NCI-H2081 (cell line): ENCODE measurements at places on chromosomes 16 and 17.

DNA sequence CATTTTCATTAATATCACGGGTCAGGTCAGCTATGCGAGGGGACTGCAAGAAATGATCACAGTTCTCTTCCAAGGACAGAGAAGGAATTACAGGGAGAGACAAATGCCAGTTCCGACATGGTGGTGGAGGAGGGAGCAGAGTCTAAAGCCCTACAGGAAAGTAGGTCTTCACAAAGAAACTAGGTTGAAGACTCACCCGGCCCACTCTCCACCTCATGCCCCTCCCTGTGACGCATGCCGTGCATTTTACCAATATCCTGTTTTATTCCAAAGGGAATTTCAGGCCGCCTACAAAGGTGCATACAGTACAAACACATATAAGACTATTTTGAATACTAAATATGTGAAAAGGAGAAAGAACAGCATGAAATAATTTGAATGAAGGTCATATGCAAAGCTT lies 56.8 kb downstream of the CDH11 start:
- DNase-seq, result no peak

- no peak for DNase-seq
Observed at GRCh38 chr17:2937331-2938003, 125.9 kb downstream of the OR1D5 start.

DNA sequence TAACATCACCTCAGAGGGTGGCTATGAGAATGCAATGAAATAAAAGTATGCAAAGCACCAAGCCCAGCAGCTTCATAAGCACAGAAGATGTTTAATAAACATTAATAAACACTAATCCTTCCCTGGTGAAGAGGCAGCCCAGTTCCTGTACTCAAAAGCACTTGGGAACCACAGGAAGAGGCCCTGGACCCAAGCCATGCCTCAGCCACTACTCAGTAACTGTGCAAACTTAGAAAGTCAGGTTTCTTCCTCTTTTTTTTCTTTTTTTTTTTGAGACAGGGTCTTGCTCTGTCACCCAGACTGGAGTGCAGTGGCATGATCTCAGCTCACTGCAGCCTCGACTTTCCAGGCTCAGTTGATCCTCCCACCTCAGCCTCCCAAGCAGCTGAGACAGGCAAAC lies 5.3 kb downstream of the ARHGAP17 start:
- DNase-seq, result no peak

GRCh38 chr17:27540318-27541101 lies 84.3 kb downstream of the KSR1 start:
- DNase-seq, result no peak

DNA sequence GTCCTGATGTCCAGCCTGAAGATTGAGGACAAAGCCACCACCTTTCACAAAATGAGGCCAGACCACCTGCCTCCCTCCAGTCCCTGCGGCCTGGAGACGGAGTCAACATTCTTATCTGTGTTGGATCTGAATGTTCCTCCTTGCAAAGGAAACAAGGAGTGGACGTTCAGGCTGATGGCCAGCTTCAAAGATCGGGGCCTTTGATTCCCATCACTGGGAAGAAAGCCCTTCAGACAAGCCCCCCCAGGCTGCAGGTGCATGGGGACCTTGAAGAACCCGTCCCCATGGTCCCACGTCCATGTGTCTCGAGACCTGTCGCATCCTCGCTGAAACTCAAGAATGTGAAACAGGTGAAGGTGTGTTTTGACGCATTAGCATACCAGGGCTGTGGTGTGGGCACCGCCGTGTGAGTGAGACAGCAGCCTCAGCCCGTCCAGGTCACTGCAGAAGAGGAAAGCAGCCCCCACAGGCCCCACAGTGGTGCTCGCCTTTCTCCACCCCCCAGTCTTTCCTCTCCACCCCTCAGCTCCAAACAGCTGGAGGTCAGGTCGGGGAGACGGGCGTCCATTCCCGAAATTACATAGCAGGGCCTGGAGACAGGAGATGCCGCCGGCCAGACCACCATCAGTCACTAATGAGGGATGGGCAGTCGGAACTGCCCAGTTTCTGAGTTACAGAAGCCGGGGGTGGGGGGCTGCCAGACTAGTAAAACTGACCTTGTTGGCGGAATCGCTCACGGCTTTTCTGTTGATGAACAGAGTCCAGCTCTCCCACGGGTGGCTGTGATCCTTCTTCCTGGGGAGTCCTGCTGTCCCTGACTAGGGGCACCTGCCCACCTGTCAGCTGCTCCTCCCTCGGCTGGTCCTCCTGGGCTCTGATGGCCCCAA lies 877 bp upstream of the CSNK1D start:
- no peak for DNase-seq

GRCh38 chr16:17483351-17483750 lies 12.6 kb upstream of the XYLT1 start:
- no peak for DNase-seq

- no peak for DNase-seq
Observed at GRCh38 chr16:50859628-50860360, 117.9 kb downstream of the CYLD start.

DNA sequence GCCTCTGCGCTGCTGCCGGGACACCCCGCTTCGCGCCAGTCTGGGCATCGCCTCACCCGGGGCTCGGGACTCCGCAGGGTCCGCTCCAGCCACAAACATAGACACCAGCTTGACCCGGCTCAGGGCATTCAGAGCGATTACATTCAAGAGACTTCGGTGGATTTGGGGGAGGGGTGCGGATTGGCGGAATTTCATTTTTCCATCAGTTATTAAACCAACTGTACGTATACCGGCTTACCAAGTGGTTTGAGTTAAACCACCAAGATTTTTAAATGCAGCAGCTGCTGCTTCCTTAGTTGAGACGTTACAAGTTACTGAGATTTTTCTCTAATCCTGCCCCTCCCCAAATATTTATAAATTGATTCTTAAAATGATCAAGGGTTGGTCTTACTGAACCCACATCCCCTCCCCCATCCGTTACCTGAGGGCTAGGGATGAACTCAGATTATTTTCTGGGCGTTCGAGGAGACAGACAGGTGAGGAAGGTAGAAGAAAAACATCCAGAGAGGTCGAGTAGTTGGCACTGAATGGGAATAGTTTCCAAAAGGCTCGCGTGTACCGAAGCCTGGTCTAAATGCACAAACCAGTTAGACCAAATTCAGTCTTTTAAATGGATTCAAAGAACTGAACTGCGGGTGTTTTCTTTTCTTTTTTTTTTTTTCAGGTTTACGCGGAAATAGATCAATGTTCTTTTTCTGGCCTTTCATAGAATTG lies 1.5 kb downstream of the CRHR1 start:
- no peak for DNase-seq

GRCh38 chr16:78988361-78988969 lies 612.1 kb downstream of the MAF start:
- DNase-seq, result no peak

GRCh38 chr16:89257757-89258465 lies 40.4 kb downstream of the ZNF778 start:
- no peak for DNase-seq

DNA sequence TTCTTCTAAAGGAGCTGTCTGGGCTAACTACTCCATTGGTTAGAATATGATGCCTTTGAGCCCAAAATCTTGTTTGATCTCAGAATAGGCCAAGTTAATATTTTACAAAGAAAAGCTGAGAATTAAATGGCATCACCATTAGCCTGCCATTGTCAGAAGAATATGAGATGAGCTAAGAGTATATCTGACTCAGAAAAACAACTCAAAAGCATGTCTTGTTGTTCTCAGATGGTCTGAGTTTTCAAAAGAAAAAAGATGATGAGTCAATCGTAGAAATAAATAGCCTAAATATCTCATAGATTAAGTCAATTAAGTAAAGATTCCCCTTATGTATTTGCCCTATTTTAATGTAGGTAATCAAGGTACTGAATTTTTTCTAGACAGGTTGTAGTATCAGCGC lies 197.1 kb upstream of the TBX2 start:
- no peak for DNase-seq

- DNase-seq, result no peak
Observed at GRCh38 chr17:41016578-41017215, 7.8 kb upstream of the KRTAP3-1 start.

DNA sequence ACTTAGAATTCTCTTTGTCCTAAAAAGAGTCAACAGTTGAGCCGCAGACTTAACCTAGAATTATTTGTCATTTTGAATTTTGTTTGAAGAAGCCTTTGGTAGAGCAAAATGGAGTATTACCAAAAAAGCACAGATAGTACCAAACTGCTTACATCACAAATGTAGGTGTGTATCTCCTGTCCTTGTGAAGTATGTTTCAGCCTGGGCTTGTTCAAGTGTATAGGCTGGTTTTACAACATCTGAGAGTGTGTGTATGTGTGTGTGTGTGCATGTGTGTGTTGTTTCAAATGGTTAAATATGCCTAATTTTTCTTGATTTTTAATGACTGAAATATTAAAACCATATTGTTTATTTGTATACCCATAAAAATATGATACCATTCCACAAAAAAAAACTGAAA lies 188.7 kb upstream of the AXIN2 start:
- no peak for DNase-seq

DNA sequence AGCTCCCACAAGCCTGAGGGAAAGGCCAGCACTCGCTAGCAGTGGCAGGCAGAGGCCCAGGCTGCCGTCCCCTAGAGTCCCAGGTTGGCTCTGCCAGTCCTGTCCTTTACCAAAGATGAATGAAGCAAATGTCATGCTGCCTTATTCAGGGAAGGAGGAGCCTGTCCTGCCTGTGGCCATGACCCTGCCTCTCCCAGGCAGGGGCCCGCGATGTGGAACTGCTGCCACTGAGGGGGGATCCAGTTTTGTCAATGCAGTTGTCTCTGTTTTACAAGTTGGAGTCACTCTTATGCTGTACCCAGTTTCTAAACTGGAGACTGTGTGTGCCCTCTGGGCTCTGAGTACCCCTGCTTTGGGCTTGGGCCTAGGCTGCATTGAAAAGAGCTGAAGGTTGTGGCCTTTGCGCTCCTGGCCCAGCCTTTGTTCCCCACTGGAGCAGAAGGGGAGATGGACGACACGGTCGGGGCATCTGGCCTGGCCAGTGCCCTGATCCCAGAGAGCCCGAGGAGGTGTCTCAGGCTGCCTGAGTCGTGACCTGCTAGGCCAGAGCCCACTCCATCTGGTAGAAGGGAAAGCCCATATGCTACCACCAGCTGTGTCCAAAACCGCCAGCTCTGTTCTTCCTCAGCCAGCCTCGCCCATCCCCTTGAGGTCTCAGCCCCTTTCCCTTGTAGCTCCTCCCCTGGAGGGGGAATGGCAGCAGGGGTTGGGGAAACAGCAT lies 5.5 kb downstream of the LIMD2 start:
- no peak for DNase-seq

GRCh38 chr17:8158267-8159031 lies 4.3 kb downstream of the VAMP2 start:
- DNase-seq, result peak; percentile 48

DNA sequence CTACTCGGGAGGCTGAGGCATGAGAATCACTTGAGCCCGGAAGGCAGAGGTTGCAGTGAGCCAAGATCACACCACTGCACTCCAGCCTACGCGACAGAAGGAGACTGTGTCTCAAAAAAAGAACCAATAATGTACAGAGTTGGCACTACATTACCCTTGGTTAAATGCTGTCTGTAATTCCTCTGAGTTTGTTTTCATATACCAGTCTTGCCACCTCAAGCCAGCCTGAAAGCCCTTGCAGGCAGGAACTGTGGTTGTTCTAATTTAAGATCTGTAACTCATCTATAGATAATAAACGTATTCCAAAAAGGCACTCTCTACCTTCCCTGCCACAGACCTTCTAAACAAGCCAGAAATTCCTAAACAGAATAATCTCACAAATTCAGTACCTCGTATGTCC lies 4.3 kb upstream of the KANSL1 start:
- DNase-seq, result no peak

DNA sequence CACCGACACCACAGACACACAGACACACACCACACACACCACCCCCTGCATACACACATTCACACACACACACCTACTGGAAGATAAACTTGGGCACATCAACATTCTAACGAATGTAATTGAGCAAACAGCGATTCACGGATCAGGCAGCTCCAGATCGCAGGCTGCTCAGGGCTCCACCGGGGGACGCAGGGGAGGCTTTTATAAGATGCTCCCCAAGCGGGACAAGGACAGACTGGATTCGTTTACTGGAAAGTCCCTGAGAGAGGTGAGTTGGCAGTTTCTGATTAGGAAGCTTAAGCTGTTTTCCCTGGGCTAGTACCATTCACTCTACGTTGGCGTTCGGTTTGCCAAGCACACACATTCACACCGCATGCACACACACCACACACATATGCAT lies 281.3 kb downstream of the IRF8 start:
- DNase-seq, result no peak

DNA sequence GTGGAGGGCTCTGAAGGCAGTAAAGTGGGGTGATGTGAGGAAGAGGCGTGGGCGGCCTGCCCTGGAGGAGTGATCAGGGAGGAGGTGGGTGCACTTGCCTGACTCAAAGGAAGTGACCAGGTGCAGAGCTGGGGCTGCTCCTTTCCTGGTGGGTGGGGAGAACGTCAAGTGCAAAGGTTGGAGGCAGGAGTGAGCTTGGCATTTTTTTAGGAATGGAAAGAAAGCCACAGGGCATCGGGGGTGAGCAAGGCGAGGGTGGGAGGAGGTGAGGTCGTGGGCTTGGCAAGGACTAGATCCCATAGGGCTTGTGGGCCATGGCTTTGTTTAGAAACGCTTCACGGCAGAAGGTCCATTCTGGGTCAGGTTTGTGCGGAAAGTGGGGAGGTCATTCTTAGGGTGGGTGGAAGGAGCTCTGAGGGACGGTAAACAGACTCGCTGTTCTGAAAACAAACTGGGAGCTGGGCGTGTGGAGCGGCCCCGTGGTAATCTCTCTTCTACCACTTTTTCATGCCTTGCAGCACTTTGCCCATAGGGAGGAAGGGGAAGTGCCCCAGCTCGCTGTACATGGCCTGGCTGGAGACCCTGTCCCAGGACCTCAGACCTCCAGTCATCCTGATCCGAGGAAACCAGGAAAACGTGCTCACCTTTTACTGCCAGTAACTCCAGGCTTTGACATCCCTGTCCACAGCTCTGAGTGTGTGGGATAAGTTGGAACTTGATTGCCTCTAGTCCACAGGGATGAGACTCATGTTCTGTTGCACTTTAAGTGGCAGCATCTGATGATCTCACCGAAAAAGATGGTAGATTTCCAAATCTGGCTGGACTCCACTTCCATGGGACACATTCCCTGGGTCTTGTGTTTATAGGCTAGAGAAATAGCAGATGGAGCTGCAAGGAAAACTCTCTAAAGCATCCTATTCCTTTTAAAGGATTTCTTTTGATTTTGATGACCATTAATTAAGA lies 18.9 kb upstream of the HERPUD1 start:
- no peak for DNase-seq

DNA sequence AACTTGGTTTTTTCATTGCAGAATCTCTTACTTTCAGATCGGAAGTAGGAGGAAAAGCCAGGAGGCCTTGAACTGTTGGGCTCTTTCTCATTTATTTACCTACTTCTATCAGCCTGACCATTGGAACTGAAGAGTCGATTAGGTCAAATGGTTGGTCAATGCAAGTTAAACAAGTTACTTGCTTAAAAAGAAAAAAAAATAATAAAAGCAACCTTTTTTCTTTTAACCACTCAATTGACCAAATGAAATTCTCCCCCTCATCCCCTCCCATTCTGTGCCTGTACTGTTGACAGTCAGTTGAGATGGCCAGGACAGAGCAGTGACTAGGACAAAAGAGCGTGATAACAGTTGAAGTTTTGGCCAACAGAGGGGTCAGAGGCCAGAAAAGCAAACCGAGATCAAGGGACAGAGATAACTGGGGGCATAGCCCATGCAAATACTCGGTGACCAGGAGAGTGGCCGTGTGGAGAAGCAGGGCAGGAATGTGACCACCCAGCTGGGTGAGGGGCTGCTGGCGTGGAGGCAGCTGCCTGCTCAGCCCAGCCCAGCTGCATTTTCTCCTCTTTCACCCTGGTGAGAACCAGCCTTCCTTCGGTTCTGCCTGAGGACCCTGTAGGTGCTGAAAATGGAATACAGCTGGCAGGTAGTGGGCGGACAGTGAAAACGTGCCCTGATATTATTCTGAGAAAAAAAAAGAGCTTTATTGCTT lies 72.2 kb downstream of the HS3ST3B1 start:
- no peak for DNase-seq
